ENCODE measurements at places on chromosomes 12 and 14.

DNA sequence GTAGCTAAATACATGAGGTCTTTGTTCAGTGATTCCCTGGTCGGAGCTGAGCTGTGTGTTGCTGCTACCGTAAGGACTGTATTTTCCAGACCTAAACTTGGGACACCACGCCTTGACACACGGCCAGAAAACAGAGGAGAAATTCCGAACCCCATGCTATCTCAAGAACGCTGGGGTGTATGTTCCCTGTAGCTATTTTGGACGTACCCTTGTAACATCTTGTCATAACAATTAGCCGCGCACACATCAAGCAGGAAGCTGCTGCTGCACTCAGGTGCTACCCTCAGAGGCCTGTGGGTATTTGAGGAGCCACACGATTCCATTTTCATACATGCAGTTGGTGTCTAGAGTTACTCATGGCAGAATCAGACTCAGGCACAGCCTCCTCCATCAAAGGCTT is 255.0 kb downstream of the TMEM132C start:
- DNase-seq, result no peak

- DNase-seq, result no peak
These were observed 5.2 kb upstream of the ACADS start for GRCh38 chr12:120720234-120720986.

GRCh38 chr12:117686911-117687377 is 281.8 kb downstream of the KSR2 start:
- DNase-seq, result no peak

GRCh38 chr12:97767347-97767746 is 304.7 kb downstream of the RMST start:
- no peak for DNase-seq

DNA sequence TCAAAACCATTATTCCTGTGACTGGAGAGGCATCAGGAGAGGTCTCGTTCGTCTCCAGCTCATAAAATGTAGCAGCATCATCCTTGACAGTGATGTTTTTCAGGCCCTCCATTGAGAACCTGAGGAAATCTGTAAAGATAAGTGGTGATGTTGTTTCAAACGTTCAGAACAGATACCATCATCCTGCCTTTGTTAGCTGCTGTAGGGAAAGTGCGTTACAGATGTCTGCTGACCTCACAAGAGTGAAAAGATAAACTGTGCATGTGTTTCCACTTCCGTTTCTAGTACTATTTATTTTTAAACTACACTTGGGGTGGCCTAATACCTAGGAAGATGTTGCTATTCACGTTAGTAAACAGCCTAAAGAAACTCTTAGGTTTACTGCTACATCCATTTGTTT is 28.4 kb downstream of the BCL2L14 start:
- no peak for DNase-seq
